Activated CD4-positive, alpha-beta T cell treated with anti-CD3 and anti-CD28 coated beads for 48 hours (primary cell): ENCODE measurements at places on chromosomes 11 and 22.

- no peak for DNase-seq
Measured at GRCh38 chr11:2742201-2742600, 42.4 kb upstream of the KCNQ1OT1 start.

- DNase-seq, result no peak
Measured at GRCh38 chr11:107071129-107071528, 52.9 kb upstream of the GUCY1A2 start.

DNA sequence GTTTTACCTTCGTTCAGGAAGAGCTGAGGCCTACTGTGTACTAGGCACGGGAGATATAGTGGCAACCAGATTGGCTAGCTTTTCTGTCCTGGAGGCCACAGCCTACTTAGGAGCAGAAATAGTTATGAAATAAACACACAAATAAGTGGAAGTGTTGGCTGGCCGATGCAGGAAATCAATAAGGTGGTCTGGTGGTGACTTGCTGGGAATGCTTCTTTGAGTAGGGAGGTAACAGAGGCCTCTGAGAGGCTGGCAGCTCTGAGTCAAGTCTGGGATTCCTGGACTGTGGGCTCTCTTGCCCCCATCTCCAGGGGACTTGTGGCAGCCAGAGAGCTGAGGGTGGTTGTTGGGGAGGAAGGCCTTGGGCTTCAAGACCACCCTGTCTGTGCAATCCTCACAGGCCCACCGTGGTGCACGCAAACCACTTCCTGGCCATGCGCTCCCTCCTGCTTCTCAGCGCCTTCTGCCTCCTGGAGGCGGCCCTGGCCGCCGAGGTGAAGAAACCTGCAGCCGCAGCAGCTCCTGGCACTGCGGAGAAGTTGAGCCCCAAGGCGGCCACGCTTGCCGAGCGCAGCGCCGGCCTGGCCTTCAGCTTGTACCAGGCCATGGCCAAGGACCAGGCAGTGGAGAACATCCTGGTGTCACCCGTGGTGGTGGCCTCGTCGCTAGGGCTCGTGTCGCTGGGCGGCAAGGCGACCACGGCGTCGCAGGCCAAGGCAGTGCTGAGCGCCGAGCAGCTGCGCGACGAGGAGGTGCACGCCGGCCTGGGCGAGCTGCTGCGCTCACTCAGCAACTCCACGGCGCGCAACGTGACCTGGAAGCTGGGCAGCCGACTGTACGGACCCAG, 4.1 kb downstream of the SERPINH1 start:
- no peak for DNase-seq

GRCh38 chr11:94837317-94837716, 69.2 kb downstream of the AMOTL1 start:
- DNase-seq, result no peak

- no peak for DNase-seq
Measured at GRCh38 chr11:121337740-121338272, 45.2 kb downstream of the SC5D start.

DNA sequence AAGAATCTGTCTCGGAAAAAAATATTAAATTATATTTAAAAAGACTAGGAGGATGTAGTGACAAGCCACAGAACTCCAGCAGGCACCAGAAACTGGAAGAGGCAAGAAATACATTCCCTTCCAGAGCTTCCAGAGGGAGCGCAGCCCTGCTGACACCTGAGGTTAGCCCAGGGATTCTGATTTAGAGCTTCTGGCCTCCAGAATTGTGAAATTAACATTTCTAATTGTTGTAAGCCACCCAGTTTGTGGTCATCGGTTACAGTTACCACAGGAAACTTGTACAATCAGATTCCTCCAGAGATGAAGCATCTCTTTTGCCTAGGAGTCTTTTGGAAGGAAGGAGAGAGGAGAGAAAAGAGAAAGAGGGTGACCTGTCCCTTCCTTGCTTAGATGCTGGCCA, 6.4 kb upstream of the UBASH3B start:
- DNase-seq, result no peak

- no peak for DNase-seq
Measured at GRCh38 chr11:11640996-11641395, 19.2 kb upstream of the GALNT18 start.

DNA sequence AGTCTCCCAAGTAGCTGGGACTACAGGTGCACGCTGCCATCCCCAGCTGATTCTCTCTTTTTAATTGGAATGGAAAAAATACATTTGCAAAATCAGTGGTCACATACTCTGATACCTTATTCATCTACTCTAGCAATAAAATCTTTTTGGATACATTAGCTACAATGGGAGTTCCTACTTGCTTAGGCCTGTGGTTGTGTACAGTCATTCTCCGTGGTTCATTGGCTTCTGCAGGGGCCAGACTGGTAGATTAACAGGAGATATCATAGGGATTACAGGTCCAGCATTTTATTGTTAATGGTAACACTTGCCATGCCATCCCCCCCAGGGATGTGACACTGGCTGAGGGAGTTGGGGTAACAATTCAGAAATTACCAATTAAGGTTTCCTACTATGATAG, 140.0 kb downstream of the ADAMTS15 start:
- DNase-seq, result no peak

- DNase-seq, result no peak
Measured at GRCh38 chr22:35517207-35517606, 23.4 kb upstream of the RASD2 start.

- DNase-seq, result no peak
Measured at GRCh38 chr11:74819400-74819799, 70.8 kb downstream of the RNF169 start.

- no peak for DNase-seq
Measured at GRCh38 chr11:104060820-104061219, 24.4 kb downstream of the DDI1 start.

DNA sequence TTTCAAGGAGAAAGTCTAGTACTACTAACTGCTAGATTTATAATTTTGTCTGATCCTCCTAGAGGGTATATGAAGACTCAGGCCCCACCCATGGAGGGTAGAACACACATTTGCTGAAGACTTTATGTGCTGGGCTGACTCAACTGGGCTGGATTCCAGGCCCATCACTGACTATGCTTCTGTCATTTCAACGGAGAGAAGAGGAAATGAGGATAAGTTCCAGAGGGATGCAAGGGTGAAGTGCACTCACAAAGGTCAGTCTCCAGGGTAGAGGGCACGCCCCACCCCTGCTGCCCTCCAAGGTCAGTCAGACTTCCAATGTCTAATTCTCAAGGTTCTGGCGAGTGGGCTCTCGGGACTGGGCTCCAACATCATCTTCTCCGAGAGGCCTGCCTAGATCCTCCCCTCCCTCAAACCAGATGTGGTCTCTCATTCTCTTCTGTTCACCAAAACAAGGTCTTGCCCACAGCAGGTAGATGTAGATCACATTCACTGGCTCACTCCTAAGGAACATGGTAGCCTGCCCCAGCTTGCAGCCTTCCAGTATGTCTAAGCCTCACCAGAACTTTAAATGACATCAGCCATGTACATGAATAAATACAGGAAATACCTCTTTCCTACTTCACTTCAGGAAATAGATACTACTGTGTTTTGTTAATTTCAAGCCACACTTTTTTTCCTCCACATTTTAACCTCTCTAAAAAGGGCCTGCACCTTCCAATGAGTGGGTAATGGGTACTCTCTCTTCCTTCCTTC, 7.3 kb upstream of the C11orf86 start:
- no peak for DNase-seq

DNA sequence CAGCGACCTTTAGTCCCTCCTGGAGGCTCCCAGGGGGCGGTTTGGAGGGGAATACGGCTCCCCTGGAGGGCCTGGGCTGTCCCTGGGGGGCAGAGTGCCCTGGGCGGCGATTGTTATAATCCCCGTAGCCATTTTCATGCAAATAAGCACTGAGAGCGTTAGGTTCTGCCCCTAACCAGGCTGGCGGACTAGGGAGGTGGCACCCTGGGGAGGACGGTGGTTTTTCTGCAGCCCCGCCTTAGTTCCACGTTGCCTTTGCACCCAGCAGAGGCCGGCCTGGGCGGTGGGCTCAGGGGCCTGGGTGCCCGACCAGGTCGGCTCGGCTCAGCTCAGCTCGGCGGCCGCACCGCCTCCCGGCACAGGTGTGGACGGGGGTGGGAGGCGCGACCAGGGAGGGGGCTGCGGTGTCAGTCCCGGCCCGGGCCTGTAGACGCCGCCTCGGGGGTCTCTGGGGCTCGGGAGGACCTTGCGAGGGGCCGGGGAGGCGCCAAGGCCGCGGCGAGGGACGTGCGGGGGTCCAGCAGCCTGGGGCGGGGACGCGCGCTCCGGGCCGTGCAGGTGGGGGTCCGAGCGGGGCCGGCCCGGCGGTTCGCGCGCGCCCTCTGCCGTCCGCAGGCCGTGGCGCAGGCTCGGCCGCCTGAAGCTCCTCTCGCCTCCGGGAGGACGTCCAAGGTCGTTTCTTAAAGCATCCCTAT, 2.3 kb upstream of the DUSP8 start:
- DNase-seq, result peak; percentile 64

- DNase-seq, result no peak
Measured at GRCh38 chr22:24426851-24427499, 424 bp upstream of the ADORA2A start.

DNA sequence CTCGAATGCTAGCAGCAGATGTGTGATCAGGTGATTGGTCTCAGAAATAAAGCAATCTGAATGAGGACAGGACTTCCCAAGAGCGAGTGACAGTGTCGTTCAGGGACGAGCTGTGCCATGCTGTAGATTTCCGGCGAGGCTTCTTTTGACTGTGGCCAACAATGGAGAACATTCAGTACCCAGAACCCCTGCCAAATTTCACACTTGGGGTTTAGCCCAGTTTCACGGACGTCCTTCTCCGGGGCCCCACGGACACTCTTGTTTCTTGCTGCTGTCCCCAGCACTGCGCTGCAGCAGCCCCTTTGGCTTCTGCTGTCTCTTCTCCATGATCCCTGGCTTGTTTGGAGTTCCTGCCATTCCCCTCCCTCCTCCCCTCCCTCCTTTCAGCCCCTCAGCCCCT, 115.1 kb upstream of the GRAMD1B start:
- no peak for DNase-seq

- DNase-seq, result no peak
Measured at GRCh38 chr11:70537576-70538571, 139.5 kb downstream of the CTTN start.

DNA sequence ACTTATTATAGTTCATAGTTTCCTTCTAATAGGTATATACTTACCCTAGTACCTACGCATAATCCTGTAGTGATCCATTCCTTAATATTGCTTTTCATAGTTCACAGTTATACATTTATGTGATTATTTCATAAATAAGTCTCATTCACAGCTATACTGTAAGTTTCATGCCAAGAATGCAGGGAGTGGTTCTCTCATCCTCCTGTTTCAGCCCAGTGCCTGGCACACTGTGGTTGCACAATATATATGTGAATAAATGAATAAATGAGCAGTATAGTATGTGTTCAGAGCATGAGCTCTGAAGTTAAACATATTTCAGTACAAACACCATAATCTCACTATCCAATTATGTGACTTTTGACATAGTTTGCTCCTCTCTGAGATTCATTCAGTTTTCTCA, 115.8 kb downstream of the MAML2 start:
- no peak for DNase-seq

DNA sequence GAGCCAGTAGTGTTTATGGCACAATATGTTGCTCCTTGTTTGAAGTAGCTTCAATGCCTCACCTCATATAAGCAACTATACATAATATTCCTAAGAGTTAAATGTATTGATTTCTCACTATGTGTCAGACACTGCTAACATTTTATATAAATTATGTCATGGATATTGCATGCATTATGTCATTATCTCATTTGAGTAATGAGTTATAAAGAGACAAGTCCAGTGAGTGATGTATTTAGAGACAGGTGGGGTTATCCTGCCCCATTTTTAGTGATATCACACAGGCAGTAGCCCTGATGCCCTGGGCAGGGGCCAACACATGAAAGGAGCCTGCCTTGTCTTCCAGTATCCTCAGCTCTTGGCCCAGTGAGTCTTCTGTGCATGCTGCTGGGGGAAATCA, 247.0 kb upstream of the SESN3 start:
- no peak for DNase-seq

DNA sequence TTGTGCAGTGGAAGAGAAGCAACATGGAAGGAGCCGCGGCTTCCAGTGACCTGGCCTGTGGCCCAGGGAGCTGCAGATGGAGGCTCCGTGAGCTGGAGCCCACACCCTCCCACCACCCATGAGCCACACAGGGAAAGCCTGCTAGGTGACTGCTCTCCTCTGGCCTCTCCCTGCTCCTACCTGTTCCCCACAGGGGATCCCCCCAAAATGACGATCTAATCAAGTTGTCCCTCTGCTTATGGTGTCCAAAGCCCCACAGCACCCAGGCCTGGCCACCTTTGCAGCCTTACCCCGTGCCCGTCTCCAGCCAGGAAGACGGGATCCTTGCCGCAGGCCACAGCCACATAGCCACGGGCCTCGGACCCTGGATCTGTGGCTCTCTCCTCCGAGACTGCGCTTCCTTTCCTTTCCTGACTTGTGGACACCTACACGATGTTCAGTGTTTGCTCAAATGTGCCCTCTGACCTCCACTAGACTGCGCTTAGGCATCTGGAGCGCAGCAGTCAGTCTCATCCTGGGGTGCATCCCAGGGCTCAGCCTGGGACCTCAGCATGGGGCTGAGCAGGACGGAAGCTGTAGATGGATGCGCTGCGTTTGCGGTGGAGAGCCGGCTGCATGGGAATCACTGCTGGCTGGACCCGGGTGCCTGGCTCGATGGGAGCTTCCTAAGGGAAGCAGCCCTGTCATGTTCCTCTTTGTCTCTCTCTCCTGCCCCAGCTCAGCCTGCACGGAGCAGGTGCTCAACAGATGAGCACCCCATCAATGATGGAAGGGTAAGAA, 133.3 kb downstream of the ST3GAL4 start:
- no peak for DNase-seq

- no peak for DNase-seq
Measured at GRCh38 chr11:64127267-64128072, 38.4 kb downstream of the MACROD1 start.

GRCh38 chr11:9264316-9265210, 587 bp downstream of the DENND5A start:
- peak; percentile 67 for DNase-seq

DNA sequence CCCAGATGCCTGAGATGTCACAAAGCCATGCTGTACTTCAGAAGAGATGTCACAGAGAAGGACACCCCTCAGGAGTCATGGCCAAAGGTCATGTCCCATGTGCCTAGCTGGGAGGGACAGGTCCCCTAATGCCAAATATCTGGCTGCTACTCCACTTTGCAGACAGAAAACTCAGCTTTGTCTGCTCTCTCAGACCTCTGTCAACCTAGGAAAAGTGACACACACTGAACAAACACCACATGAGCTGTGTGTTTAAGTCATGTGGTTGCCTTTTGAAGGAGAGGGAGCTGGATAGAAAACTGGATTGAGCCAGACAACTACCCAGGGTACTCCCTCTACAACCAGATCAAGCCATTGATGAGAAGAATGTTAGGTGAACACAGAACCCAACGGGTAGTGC, 3.5 kb downstream of the TRIM66 start:
- no peak for DNase-seq
